ENCODE measurements at places on chromosomes 11 and 22. TPM values are rescaled to one million over a fixed set of nuclear protein-coding genes. Genes with fewer than 3 reads are reported as not detected.

GRCh38 chr22:30941363-30941740 lies 27.2 kb downstream of the MORC2 start:
- H3K4me3 ChIP-seq, result no peak overlapping the region
- H3K27me3 ChIP-seq, result no peaks in the 10 kb centered on the region
- H3K4me1 ChIP-seq, result no peaks in the 10 kb centered on the region
- no peak overlapping the region for H3K27ac ChIP-seq

DNA sequence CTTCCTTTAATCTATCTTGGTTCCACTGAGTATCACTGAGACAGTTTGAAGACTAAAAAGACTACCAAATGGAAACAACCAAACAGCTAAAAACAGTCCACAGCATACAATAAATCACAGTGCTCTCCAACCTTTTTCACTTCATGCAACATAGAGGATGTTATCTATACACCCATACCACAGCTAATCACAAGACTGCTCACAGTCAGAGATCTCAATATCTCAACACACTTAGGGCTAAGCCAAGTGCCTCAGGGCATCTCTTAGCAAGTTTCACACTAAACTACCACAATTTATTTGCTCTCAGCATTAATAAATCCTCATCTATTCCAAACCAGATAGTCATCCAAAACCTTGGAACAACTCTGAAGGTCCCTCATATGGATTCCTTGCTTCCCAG lies 129.4 kb downstream of the SBF2 start:
- no peaks in the 10 kb centered on the region for H3K4me1 ChIP-seq
- H3K27me3 ChIP-seq, result no peaks in the 10 kb centered on the region
- H3K27ac ChIP-seq, result no peak overlapping the region
- no peak overlapping the region for H3K4me3 ChIP-seq
- no peak for DNase-seq

DNA sequence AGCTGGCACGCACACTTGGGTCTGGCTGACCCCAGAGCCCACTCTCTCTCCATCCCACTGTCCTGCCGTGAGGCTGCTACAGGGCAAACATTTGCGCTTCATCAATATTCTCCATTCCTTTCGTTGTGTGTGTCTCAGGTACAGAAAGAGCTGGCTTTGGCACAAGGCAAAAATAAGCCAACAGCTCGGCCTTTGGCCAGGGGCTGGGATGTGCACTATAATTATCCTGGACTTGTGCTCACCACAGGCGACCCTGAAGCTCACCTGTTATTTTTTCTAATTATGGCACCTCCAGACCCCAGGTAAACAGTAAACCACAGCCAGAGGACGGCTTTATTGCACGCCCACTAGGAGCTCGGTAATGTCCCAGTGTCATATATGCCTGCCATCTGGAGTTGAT lies 10.9 kb downstream of the ZMAT5 start:
- H3K36me3 ChIP-seq, result no peaks in the 10 kb centered on the region
- no peaks in the 10 kb centered on the region for H3K4me1 ChIP-seq
- no peak overlapping the region for H3K4me3 ChIP-seq
- H3K27ac ChIP-seq, result no peak overlapping the region

DNA sequence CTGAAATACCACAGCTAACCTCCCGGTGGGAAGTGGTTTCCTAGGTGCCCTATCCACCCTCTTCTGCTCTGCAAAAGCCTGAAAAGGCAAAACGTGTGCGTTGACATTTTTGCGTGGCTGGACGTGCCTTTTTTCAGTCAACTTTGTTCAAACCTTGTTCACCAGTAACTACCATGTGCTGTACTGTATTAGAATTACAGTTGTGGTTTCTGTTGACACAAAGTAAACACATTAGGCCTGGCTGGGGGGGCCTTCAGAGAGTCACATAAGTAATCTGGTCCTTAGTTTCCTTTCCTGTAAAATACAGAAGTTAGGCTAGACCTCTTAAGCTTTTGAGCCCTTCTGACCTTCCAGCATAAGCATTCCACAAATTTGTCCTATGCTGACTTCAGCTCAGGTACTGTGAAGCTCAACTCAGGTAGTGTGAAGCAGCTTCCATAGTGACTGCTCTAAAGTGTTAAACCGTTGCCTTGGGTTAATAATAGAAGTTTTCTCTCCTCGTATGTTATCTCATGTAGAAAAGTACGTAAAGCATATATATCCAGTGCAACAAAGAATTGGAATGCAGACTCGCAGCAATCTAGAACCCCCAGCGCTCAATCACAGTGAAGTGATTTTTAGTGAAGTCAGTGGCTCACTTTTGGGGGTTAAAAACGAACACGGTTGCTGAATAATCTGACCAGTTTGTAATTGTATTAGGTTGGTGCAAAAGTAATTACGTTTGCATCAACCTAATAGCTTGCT lies 1.8 kb downstream of the EWSR1 start:
- H3K27ac ChIP-seq, result 0 out of 2 replicates have a peak overlapping the region, but pooled peaks have one; percentile 15
- H3K27me3 ChIP-seq, result no peaks in the 10 kb centered on the region
- no peak for DNase-seq

GRCh38 chr22:17748555-17749353 lies 25.5 kb downstream of the BID start:
- no peak overlapping the region for H3K27ac ChIP-seq
- DNase-seq, result no peak
- no peaks in the 10 kb centered on the region for H3K27me3 ChIP-seq
- no peaks in the 10 kb centered on the region for H3K4me1 ChIP-seq
- no peak overlapping the region for H3K4me3 ChIP-seq
- H3K36me3 ChIP-seq, result no peaks in the 10 kb centered on the region

GRCh38 chr11:110493346-110493745 lies 63.6 kb downstream of the FDX1 start:
- no peaks in the 10 kb centered on the region for H3K27me3 ChIP-seq
- H3K4me3 ChIP-seq, result no peak overlapping the region
- H3K27ac ChIP-seq, result no peak overlapping the region
- DNase-seq, result no peak
- H3K36me3 ChIP-seq, result no peaks in the 10 kb centered on the region

DNA sequence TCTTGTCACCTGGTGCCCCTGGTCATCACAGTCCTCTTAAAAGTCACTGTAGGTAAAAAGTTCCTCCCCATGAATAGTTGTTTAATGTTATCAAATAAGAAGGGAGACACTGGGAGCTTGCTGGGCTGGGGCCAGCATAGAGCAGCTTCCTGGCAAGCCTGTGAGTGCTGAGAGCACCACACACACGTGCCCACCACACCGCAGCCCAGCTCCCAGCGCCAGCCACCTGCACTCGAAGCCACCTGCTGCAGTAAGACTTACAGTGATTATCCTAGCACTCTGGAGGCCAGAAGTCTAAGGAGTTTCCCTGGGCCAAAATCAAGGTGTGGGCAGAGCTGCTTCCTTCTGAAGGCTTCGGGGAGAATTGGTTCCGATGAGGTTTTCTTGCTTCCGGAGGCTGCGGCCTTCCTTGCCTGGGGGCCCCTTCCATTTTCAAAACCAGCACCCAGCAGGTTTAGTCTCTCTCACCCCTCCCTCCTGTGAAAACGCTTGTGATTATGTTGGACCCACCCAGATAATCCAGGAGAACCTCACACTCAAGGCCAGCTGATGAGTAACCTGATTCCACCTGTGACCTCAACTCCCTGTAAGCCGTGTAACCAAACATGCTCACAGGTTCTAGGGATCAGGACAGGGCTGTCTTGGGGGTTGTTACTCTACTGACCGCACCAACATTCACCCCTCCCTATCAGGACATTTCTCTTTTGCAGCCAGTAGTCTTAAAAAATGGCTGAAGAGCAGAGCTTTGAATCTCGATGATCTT lies 687.2 kb downstream of the TBC1D22A start:
- H3K36me3 ChIP-seq, result no peaks in the 10 kb centered on the region
- no peaks in the 10 kb centered on the region for H3K4me1 ChIP-seq
- no peak overlapping the region for H3K27ac ChIP-seq
- H3K27me3 ChIP-seq, result no peaks in the 10 kb centered on the region
- no peak for DNase-seq

DNA sequence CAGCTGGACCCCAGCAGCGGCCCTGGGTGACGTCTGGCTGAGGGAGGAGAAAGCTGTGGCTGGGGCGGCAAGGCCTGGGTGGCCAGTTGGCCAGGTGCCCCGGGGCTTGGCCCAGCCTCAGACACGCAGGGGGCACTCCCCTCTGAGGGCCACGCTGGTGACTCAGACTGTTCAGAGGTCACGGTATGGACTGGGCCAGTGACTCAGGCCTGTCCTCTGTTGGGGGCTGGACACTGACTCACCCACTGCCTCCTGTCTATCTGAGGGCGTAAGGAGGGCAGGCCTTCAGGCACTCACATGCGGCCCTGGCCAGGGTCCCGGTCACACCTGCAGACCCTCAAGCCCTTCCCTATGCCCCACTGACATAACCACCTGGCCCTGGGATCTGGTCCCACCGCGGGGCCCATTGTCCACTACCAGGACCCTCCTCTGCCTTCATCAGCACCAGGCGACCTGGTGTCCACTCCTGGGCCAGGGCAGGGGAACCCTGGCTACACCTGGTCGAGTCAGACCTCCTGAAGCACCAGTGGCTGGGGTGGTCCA lies 3.7 kb upstream of the MUC5AC start:
- H3K36me3 ChIP-seq, result no peaks in the 10 kb centered on the region
- H3K27ac ChIP-seq, result no peak overlapping the region
- H3K4me1 ChIP-seq, result no peaks in the 10 kb centered on the region
- DNase-seq, result no peak

DNA sequence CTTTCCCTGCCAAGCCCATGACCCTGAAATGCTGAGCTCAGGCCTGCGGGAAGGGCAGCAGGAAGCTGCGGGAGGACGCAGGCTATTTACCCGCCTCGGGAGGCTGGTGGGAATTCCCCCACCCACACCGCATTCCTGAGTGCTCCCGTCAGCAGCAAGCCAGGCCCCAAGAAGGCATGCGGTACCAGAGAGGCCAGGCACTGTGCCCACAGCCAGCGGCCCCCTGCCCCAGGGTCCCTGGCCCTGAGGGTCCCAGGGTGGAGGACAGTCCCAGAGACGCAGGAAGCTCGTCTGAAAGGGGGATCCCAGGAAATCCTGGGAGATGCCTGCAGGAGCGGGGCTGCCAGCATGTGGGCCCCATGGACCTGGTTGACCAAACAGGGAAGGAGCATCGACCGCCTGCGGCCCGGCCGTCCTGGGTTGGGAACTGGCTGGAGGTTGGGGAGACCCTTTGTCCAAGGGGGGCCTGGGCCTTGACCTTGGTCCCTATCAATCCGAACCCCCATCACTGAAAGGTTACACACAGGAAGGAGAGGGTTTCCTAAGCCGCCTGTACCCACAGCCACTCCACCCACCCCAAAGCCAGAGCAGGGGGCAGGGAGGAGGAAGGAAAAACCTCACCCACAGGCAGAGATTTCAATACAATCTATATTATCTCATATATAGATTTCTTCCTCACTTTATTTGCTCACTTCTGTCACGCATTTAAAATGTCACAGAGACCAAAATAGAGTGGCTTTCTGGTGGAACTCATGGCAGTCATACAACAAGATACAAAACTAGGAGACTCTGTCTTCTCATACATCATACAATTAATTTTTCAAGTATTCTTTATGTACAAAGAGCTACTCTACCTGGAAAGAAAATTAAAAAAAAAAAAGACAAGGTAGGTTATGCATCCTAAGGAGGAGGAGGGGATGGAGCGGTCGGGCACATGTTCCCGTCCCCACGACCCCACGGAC lies 17.1 kb downstream of the MAFF start:
- H3K27ac ChIP-seq, result peak overlapping the region; percentile 4
- H3K4me3 ChIP-seq, result no peak overlapping the region
- no peak for DNase-seq
- H3K36me3 ChIP-seq, result no peaks in the 10 kb centered on the region
- peaks cover 28% of the 10 kb centered on the region for H3K4me1 ChIP-seq

DNA sequence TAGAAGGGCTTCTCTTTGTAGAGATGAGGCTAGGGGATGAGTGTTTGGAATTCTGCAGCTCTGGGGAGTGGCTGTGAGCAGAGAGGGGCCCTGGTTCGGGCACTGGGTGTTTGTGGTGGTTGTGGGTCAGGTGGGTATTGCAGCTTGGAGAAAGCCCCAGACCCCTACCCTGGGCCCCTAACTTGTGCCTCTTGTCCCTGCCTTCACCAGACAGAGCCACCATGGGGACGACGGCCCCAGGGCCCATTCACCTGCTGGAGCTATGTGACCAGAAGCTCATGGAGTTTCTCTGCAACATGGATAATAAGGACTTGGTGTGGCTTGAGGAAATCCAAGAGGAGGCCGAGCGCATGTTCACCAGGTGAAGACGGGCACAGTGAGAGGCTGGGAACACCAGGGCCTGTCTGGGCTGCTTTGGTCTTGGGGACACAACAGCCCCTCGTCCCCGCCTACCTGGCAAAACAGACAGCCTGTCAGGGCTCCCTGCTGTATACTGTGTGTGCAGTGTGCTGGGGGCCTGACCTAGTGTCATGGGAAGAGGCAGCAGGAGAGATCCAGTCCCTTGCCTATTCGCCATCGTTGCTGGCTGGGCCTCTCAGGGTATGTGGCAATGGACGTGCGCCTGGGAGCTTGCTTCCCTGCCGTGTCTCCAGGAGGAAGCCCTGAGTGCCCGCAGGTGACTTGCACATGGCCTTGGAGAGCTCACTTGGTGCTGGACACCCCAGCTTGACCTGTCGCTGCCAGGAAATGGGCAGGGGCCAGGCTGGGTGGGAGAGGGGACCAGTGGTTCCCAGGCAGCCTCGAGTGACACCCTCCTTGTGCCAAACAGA lies 4.3 kb downstream of the INCENP start:
- no peaks in the 10 kb centered on the region for H3K27me3 ChIP-seq
- no peak for DNase-seq
- H3K4me1 ChIP-seq, result no peaks in the 10 kb centered on the region
- peaks cover 14% of the 10 kb centered on the region for H3K36me3 ChIP-seq
- H3K27ac ChIP-seq, result no peak overlapping the region
- no peak overlapping the region for H3K4me3 ChIP-seq

- no peaks in the 10 kb centered on the region for H3K4me1 ChIP-seq
- no peak for DNase-seq
Observed at GRCh38 chr22:25682109-25682508, 59.9 kb upstream of the MYO18B start.

DNA sequence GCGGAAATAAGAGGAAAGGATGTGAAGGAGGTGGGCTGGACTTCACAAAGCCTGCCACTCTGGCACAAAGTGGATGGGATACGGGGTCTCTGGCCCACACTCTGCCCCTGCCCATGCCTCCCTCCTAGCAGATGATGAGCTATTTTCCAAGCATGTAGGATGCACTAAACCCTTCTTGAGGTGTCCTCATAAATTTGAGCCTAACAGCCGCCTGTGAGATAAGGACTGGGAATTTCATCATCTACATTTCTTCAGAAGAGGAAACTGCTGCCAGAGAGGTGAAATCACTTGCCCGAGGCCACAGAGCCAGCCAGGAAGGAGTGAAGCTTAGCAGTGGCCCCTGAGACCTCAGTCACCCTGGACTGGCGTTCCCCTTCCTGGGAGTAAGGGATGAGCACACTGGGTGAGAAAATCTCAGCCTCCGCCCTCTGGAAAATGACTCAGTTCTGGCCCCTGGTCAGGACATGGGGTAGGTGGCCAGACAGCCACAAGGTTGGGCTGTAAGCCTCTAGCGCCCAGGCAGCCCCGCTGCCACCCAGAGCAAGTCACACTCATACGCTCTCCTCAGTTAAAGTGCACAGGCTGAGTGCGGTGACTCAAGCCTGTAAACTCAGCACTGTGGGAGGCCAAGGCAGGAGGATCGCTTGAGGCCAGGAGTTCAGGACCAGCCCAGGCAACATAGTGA lies 27.9 kb downstream of the MB start:
- no peak overlapping the region for H3K27ac ChIP-seq
- no peak overlapping the region for H3K4me3 ChIP-seq
- H3K36me3 ChIP-seq, result no peaks in the 10 kb centered on the region
- H3K27me3 ChIP-seq, result 0 out of 2 replicates have a peak, but pooled peaks cover 6% of the 10 kb centered on the region

- H3K27me3 ChIP-seq, result no peaks in the 10 kb centered on the region
- H3K4me1 ChIP-seq, result peaks cover 23% of the 10 kb centered on the region
- no peak for DNase-seq
- H3K27ac ChIP-seq, result no peak overlapping the region
Observed at GRCh38 chr22:38957808-38958650, 620 bp downstream of the APOBEC3A start.

The OR4C11 gene
- total RNA-seq, result not detected

The ASRGL1 gene
- 5.8 TPM for total RNA-seq

The GALR3 gene
- total RNA-seq, result not detected

The SPDYC gene
- total RNA-seq, result not detected

The DCHS1 gene
- 0.64 TPM for total RNA-seq

The RAB39A gene
- total RNA-seq, result 6.8 TPM

The HMBS gene
- total RNA-seq, result 53.0 TPM
